ENCODE measurements at places on chromosomes 11 and 22.

- DNase-seq: no peak
Observed at GRCh38 chr11:68202165-68202564, 10.9 kb downstream of the KMT5B start.

GRCh38 chr11:1050581-1051355 is 14.2 kb upstream of the MUC6 start:
- peak; percentile 93 for DNase-seq

DNA sequence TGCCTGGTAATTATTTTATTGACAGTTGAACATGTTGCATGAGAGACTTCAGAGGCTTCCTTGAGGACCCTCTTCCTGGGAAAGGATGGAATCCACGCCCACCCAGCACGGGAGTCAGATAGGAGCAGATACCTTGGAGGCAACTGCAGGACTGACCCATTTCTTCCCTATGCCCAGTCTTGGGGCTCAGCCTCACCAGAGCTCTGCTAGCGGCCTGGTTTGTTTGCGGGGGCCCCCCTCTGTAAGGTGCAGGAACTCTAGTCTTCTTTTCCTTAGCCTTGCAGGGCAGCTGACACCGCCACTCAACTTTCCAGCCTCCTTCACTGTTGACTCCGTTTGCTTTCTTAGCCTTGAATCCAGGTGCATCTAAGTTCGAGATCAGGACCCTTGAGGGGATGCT is 1032.8 kb downstream of the BRD1 start:
- no peak for DNase-seq

- DNase-seq: no peak
Observed at GRCh38 chr11:19739872-19740271, 27.2 kb downstream of the NAV2 start.

DNA sequence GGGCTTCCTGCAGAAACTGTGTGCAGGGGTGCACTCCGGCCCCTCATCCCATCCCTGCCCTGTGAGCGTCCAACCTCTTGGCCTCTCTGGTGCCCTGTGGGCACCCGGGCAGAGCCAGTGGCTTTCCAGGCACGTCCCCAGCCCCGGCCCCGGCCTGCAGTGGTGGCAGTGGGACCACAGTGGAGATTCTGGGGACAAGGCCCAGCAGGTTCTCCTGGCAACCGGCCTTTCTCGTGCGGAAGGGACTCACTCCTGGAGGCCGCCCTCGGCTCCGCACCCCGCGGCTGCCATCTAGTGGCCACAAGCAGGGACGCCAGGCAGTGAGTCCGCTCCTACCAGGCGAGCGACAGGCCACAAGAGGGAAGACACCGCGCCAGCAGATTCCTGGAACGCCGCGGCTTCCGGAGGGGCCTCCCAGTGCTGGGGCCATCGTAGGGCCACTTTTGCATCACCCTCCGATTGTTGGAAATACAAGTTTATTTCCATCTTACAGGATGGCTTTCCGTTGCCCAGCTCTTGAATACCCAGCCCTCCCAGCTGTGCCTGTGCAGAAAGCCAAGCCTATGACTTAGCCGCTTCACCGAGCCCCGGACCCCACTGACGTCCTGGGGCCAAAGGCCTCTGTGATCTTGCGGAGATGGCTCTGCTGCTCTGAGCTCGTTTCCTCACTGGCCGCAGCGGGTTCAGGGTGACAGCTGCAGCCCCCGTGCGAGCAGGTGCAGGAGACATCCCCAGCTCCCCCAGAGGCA is 357.3 kb downstream of the CTTN start:
- DNase-seq: peak; percentile 88

DNA sequence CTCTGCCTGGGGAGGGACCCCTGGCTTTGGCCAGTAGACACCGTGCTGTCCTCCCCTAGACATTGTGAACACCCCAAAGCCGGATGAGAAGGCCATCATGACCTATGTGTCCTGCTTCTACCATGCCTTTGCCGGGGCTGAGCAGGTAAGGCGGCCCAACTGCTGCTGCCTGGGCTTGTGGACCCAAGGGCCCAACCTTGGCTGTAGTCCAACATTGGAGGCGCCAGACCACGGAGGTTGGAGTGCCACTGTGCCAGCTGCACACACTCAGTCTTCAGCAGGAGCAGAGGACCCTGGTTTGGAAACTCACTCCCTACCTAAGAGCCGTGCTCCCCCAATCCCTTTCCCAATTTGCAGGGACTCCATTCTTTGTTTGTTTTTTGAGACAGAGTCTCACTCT is 9.4 kb downstream of the ACTN3 start:
- DNase-seq: no peak

DNA sequence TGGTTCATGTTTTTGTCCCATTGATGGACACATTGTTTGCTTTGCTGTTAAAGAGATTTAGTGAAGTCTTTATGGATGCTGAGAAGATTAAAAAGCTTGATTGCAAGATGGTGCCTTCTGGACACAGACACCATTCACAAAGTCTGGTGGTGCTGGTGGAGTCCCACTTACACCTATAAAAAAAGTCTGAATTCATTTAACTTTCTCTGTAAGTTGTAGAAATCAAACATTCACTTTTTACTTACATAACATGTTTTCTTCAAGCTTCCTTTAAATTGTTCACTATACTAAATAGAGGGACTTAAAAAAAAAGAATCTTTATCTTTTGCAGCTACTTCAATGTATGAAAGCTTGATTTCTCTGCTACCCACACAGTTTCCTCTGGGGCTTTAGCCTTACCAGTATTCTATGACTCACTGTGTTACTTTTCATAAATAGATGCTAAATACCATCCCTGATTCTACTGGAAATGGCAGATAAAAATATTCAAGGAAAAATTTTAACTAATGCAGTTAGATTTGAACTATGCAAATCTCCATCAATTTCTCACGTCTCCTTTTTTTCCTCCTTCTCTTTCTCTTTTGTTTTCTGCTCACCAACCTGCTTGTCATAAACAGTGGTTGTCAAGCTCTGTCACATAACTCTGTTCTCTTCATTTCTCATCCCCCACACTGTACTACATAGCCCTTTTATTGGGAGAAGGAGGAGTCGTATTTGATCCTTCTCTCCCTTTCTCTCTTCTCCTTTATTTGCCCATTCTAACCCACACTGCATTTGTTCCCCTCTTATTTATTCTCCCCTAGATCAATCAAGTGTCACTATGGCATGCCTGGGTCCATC is 89.7 kb downstream of the FAM76B start:
- no peak for DNase-seq

DNA sequence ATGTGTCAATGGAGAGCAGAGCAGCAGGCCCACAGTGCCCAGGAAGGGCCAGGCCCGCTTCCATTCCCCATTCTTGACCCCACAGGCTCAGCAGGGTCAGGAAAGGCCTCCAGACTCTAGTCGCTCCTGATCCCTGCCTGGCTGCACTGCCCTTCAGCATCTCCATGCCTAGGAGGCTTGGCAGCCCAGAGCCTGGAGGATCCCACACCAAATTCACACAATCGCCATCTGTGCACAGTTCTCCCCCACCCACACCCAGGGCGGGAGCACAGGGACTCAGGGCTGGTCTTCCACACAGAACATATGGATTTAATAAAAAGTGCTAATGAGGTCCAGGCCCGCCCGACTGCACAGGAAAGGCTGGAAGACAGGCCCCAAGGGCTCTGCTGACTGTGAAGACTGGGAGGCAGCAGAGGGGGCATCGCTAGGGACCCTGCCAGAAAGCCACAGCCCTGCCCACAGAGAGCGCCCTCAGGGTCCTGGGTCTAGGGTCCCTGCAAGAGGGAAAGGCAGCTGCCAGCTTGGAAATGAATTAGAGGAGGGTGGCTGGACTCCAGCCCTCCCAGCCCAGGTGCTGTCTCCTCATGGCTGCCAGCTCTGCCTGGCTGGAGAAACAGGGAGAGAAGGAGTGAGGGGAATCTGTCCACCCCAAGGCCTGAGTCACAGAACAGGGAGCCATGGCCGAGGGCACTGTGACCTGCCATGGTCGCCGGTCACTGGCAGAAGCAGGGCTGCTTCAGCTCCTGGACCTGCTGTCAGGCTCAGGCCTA is 39.7 kb downstream of the DKK3 start:
- no peak for DNase-seq

GRCh38 chr22:23225724-23226496 is 45.6 kb downstream of the BCR start:
- peak; percentile 78 for DNase-seq

GRCh38 chr11:65119670-65119995 is 2.1 kb upstream of the ZNHIT2 start:
- no peak for DNase-seq

GRCh38 chr11:119356349-119357031 is 10.0 kb upstream of the MFRP start:
- DNase-seq: peak; percentile 92

- peak; percentile 59 for DNase-seq
Observed at GRCh38 chr11:104876861-104877431, 21.3 kb downstream of the CASP12 start.

GRCh38 chr11:57555393-57555792 is 12.1 kb downstream of the UBE2L6 start:
- no peak for DNase-seq

GRCh38 chr22:38415561-38416321 is 39.3 kb downstream of the KCNJ4 start:
- no peak for DNase-seq

DNA sequence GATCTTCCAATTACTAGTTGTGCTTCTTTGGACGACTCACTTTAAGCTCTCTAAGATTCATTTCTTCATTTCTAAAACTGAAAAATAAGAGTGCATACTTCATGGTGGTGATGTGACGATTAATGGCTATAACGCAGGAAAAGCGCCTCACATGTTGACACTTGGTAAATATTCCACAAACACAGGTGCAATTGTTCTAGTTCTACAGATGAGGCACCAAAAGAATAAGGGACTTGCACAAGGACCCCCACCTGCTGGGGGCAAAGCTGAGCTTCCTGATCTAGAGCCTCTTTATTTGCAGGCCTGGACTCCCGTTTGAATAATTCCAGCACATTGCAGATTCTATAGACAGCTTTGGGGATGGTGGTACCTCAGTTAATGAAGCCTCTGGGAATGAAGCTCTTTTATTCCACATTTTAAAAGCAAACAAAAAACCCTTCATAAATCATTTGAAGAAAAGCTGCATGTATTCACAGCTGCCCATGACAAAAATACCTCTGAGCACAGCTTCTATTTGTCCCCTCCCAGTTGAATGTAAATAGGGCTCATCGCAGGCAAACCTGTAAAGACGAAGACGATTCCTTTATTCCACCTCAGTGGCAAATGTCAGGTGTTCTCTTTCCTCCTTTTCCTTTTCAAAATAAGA is 14.9 kb upstream of the CADM1 start:
- DNase-seq: no peak

DNA sequence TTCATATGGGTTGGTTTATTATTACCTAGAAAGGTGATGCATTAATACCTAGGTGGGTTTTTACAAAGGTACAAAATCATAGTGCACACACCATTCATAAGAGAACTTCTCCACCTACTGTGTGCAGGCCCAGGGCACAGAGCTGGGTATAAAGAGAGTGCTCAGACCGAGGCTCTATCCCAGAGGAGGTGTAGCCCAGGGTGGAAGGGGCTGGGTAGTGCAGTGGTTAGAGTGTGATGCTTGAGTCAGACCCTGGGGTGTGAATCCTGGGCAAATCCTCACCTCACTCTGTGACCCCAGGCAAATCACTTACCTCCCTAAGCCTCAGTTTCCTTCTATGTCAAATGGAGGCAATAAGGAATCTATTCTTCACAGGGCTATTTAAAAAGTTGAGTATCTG is 32.2 kb downstream of the PARVG start:
- DNase-seq: no peak

GRCh38 chr22:42942351-42942750 is 72.6 kb downstream of the PACSIN2 start:
- no peak for DNase-seq

DNA sequence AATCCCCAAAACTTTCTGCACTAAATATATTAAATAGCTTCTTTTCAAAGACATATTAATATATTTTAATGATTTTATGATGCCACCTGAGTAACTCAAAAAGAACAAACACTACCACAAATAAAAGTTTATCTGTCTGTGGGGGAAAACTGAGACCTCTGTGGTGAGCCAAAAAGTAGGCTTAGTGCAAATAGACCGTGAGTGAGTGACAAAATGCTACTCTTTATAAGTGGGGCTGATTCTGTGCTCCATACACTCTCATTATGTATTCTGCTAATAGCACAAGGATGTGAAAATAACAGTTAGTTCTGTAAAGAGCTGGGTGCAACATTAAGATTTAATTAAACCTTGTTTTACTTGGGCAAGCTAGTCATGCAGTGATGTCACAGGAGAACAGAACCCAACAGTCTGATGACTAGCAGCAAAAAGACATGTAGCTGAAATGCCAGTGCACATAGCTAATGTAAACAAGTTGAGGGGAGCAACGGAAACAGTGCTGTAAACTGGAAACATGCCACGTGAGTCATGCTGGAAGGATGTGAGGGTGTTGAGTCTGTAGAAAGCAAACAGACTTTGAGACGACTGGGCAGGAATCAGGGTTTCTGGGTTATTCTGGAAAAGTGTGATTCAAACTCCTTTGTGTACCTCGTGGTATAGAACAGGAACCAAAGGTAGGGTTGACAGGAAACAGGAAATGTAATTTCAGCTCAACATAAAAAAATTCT is 1130.4 kb downstream of the LRRC4C start:
- no peak for DNase-seq

DNA sequence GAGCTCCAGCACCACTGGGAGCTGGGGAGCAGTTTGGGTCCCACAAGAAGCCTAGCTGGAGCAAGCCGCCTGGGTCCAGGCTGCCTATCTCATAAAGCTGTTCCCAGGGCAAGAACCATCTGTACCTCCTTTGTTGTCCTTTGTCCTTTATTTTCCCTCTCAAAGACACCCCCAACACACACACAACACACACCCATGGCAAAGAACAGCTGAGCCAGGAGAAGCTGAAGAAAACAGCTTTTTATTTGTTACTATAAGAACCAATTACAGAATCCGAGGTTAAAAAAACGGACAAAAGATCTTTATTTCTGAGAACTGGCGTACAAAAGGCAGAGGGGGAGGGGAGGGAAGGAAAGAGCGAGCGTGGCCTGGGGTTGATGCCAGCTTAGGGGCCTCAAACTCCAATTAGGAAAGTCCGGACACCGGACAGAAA is 1.7 kb upstream of the TUT1 start:
- DNase-seq: peak; percentile 57

DNA sequence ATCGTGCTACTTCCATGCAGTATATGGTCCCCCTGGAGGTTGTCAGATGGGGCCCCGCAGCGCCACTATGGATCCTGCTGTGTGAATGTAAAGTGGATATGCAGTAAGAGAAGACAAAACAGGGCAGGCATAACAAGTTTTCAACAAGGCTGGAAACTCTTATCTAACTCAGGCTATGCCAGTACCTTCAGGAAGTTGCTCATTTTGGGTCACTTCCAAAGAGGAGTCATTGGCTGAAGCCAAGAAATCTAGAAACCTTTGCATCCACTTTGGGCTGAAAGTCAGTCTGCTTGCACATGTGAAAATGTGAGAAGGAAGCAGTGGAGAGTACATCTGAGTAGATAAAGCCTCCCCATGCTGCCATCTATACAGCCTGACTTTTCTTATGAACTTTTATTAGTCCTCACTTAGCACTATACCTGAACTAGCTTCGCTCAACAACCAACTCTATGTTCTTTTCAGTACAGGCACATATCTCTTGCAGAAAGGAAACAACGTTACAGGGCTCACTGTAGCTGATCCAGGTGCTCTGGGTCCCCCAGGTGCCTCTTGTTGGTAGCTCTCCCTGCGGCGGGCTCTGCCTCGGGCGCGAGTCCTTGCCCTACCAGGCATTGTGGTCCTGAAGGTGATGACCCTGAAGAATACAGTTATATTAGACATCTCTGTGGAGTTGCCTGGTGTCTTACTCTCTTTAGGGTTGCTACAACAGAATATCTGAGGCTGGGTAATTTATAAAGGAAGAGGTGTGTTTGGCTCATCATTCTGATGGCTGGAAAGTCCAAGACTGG is 12.4 kb downstream of the PIWIL3 start:
- DNase-seq: no peak

All from activated CD4-positive, alpha-beta T cell treated with anti-CD3 and anti-CD28 coated beads, Interleukin-2, amount 10 ng/mL, durations not matched to agents 24 days and 14 days (primary cell).